ENCODE measurements at places on chromosomes 3 and 15. TPM values are rescaled to one million over a fixed set of nuclear protein-coding genes. Genes with fewer than 3 reads are reported as not detected.

- no peak for DNase-seq
Measured at GRCh38 chr3:7385635-7386034, 524.7 kb downstream of the GRM7 start.

- DNase-seq = peak; percentile 65
Measured at GRCh38 chr3:171358181-171358880, 101.9 kb downstream of the TNIK start.

- DNase-seq = no peak
Measured at GRCh38 chr3:46987743-46988401, 8.4 kb downstream of the NBEAL2 start.

DNA sequence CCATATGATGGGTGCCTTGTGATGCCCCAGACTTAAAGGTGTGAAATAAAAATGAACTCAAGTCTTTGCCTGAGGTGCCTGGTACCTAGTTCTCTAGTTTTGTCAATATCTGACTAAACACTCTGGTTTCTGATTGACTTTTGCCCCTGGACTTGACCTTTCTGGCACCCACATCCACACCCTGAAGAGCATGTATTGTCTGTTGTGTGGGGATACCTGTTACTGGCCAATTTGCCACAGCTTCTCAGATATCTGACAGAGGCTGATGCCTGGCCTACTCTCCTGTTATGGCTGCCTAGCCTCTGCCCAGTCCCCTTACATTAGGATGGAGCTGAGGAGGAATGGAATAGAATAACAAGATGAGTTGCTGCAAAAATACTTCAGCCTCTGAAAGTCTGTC, 3.6 kb downstream of the ZBTB38 start:
- DNase-seq = no peak

- peak; percentile 69 for DNase-seq
Measured at GRCh38 chr3:165254812-165255211, 58.6 kb upstream of the SLITRK3 start.

Gene SLC22A13
- 0.73 TPM for total RNA-seq

Gene ARGFX
- not detected for total RNA-seq

Gene BNC1
- 2.4 TPM for total RNA-seq
